Left kidney (tissue), 8 donors: ENCODE measurements at places on chromosomes 7 and 10. TPM values are rescaled to one million over a fixed set of nuclear protein-coding genes. Genes with fewer than 3 reads are reported as not detected.

Gene FBXW4
- polyA plus RNA-seq: 55.1 TPM

Gene ITGB8
- 55.7 TPM for polyA plus RNA-seq

Gene ADIRF
- polyA plus RNA-seq: 8.9 TPM

GRCh38 chr7:1289666-1290025, 57.0 kb downstream of the UNCX start:
- no peak for DNase-seq

GRCh38 chr7:77985232-77985973, 186.8 kb downstream of the PHTF2 start:
- DNase-seq: no peak

DNA sequence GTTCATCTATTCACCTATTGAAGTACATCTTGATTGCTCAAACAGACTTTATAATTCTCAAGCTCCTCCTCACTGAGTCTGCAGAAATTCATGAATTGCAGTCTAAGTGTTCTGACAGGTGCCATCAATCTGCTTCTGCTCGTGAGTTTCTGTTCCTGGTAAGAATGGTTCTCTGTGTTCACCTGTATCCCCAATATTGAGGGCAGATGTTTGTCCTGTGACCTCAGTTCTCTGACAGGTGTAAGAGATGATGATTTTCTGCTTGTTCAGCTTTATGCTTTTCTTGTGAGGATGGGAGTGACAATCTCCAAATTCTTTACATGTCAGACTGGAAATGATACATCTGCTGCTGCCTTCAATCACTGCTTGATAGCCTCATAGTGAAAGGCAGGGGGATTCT, 736.9 kb upstream of the COBL start:
- DNase-seq: no peak

- DNase-seq: no peak
Measured at GRCh38 chr10:10703382-10703781, 314.3 kb upstream of the CELF2 start.

GRCh38 chr7:101936223-101936610, 118.8 kb downstream of the CUX1 start:
- DNase-seq: no peak

DNA sequence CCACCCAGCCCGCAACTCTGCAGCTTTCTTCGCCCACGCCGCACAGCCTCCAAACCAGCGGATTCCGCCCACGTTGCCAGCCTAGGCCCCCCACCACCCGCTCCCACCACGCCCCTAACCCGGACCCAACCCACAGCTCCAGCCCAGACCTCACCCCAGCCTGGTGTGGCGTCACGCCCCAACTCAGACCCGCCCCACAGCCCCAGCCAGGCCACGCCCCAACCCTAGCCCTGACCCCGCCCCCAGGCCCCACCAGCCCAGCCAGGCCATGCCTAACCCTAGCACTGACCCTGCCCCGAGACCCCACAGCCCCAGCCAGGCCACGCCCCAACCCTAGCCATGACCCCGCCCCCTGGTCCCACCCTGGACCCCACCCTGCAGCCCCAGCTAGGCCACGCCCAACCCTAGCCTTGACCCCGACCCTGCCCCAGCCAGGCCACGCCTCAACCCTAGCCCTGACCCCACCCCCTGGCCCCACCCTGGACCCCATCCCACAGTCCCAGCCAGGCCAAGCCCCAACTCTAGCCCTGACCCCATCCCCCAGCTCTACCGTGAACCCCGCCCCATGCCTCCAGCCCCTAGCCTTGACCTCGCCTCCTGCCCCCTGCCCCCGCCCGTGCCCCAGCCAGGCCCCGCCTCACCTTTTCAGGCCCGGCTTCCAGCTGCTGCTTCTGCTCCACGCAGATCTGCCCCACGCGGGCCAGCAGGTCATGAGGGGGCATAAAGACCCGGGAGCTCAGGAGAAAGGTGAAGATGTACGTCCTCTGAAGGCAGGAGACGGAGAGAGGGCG, 64.0 kb downstream of the RASGEF1A start:
- no peak for DNase-seq

- DNase-seq: no peak
Measured at GRCh38 chr10:89505640-89506275, 29.6 kb downstream of the SLC16A12 start.

DNA sequence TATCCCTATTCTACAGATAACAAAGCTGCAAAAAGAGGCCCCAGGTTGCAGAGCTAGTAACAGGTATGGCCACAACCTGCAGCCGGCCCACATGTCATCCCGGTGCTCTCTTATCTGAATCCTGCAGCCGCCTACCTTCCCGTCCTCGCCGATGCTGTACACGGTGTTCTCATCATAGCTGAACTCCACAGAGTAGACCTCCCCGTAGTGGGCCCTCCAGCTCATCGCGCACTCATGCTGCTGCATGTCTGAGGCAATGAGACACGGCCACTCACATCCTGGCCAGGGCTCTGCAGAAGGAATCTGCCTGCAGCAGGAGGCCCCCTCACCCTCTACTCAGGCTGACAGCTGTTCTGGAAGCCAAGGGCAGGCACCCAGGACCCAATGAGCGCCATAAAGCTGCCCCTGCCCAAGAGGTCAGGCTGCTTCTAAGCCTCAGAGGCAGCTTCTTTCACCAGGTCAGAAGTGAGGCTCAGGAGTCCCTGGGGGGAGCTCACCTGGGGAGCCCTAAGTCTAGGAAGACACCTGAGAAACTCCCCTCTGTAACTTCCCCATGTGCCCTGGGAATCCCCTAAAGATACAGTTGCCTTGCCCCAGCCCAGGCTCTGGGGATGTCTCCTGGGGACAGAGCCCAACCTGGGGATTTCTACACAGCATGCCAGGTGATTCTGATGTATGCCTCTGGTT, 17.9 kb upstream of the CYREN start:
- DNase-seq: no peak

- DNase-seq: no peak
Measured at GRCh38 chr10:130027716-130028464, 63.8 kb upstream of the EBF3 start.

DNA sequence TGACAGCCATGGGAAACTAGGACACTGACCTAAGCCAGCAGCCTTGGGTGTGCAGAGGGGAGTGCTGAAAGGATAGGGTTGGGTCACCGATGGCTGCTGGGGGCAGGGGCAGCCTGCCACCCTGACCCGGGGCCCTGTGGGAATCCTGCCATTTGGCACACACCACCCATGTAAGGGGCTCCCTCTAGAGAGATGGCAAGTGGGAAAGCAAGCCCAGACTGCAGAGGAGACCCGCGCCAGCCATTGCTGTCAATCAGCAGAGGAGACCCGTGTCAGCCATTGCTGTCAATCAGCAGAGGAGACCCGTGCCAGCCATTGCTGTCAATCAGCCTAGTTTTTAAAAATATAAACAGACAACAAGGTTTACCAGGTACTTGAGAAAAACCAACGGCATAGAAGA, 27.4 kb upstream of the PRKAG2 start:
- DNase-seq: no peak

DNA sequence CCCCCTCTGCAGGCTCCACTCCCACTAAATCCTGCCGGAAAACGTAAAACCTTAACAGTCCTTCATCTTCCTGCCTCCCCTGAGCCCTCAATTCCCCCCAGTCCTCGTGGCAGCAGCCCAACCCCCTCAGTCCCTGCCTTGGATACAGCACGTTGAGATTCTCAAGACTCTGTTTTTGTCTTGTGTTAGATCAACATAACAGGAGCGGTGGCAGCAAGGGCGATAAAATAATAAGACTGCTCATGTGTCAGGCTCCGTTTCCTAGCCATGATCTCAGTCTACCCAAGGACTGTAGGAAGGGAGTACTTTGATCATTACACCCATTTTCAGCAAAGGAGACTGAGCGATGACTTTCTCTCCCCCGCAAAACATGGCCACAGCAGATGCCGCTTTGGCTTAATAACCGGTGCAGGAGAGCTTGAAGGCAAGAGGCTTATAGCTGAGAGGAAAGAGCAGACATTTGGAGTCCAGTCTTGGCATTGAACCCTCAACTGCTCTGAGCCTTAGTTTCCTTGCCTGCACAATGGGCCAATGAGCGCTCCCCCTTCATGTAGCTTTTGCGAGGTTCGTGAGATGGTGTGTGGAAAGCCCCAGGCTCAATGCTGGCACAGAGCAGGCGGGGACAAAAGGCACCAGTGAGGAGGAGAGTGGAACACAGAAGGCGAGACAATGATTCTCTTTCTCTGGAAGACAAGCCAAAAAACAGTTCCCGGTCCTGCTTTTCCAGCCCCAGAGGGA, 42.1 kb upstream of the PCBD1 start:
- no peak for DNase-seq

DNA sequence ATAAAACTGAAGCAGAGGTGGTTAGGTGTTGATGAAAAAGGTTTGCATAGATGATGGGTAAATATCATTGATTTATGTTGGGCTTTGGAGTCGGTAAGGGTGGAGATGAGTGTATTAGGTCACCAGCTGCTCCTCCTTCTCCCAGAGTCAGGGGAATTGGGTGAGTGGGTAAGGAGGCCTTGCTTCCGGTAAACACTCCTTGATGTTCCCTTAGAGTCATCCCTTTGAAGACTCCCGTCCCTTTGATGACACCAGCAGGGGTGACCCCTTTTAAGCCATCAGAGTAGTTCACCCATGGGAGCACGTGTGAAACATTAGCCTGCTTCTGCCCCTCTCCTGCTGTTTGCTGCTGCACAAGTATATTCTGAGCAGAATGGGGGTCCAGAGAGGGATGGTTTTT, 92.2 kb upstream of the DKK1 start:
- no peak for DNase-seq

DNA sequence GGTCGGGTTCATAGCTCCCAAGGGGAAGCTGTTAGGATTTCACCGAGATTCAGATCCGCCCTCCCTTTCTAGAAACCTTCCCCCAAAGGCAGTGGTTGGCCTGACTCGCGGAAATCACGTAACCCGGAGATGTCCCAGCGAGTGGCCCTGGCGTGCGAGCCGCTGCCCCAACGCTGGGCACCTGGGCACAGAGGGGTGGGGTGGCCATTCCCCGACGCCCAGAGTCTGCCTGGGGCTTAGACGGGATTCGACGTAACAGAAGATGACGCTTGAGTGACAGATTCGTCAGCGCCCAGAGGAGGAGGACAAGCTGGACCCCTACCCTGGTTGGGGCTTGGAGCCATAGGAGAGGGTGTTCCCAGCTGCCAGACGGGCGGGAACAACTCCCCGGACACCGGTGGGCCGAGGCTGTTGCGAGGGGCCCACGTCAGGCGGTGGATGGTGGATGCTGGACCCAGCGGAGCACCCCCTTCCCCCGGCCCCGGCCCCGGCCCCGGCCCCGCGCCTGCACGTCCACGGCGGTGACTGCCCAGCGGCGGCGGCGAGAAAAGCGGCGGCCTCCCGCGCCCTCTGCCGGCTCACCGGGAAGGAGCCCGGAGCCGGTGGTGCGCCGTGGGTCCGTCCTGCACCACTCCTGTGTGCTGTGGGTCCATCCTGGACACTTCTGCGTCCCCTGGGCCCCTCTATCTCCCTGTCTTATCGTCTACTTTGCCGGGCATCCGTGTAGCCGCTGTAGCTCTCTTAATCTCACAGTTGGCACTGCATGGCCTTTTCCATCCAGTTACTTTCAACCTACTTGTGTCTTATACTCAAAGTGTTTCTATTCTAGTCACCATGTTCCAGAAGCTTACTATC, 35.4 kb upstream of the KNDC1 start:
- no peak for DNase-seq
